HT1080 (cell line): ENCODE measurements at places on chromosomes 5 and 9. TPM values are rescaled to one million over a fixed set of nuclear protein-coding genes. Genes with fewer than 3 reads are reported as not detected.

GRCh38 chr5:32770444-32770843 lies 59.3 kb downstream of the NPR3 start:
- no peak for DNase-seq

- no peak for DNase-seq
Observed at GRCh38 chr5:172148381-172148780, 39.6 kb downstream of the STK10 start.

GRCh38 chr5:134714120-134714519 lies 24.2 kb upstream of the CAMLG start:
- DNase-seq = no peak

The NMUR2 gene
- not detected in 2 replicates for total RNA-seq

DNA sequence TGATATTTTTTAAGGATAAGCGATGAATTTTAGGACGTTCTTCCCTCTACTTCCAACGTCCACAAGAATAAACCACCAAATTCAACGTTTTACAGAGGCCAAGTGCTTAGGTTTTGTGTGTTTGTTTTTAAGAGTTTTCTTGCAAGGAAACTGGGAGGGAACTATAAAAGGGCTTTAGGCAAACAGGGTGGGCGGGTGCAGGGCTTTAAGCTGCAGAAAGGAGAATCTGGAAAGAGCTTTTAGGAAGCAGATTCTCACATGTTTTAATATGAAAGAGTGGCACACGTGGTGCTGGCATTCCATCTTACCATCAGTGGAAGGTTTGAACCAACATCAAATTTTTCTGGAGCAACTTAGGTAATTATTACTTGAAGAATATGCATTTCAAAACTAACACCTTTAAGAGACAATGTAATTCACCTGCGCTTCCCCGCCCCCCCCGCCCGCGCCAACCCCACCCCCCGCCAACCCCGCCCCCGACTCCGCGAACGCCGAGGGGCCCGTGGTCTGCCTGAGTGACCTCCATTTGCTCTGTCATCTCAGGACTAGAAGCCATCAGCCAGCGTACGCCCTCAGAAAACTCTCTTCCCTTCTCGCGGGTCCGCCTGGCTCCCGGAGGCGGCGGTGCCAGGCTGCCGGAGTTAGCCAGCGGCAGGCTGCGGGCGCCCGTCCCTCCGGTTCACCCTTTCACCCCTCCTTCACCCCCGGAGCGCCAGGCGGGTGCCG lies 911 bp upstream of the PIK3R1 start:
- no peak for DNase-seq

DNA sequence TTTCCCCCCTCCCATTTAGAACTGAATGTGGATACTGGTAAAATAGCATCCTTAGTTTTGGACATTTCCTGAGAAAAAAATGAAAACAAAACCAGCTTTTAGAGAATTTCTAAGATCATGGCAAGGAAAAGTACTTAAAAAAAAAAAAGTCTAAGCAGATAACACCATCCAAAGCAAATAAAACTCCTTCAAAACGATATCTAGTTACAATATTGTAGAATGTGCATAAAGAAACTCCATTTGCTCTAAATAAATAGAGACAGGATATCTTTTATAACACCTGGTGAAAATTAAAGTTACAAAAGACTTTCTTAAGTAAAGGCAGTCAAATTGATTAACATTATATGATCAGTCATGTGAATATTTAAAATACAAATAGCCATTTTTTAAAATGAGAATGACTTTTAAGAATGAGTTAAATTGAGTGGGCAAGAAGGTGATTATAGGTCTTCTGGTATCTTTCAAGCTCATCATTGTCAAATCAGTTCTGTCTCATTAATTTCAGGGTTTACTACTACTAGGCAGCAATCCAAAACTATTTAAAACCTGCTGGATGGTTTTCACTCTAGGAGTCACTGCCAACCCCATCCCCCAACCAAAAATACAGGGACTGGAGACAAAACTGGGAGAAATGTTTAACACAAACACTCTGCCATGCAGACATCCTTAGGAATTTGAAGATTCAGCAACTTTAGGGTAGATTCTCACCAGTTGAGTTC lies 382.6 kb downstream of the ADGRV1 start:
- no peak for DNase-seq

The MAP1B gene
- total RNA-seq = 52.6 and 75.1 TPM in 2 replicates

The ADAMTS12 gene
- 0.10 TPM in 2 replicates for total RNA-seq

The FIBCD1 gene
- total RNA-seq = 11.6 TPM in 2 replicates

DNA sequence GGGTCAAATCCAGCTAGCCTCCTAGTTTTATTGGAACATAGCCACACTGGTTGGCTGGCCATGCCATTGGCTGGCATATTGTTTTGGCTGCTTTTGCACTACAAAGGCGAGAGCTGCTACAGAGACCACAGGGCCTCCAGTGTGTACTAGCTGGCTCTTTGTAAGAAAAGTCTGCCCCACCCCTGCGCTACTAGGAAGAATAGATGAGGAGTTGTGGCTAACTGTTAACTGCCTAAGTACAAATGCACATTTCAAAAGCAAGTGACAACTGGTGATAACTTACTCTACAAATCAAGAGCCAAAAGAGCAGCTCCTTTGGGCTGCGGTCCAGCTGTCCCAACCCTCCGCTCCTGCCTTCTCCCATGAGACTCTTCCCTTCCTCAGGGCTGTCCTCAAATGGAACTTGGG lies 63.9 kb downstream of the SERINC5 start:
- DNase-seq = no peak
